ENCODE measurements at places on chromosomes 6 and 20.

DNA sequence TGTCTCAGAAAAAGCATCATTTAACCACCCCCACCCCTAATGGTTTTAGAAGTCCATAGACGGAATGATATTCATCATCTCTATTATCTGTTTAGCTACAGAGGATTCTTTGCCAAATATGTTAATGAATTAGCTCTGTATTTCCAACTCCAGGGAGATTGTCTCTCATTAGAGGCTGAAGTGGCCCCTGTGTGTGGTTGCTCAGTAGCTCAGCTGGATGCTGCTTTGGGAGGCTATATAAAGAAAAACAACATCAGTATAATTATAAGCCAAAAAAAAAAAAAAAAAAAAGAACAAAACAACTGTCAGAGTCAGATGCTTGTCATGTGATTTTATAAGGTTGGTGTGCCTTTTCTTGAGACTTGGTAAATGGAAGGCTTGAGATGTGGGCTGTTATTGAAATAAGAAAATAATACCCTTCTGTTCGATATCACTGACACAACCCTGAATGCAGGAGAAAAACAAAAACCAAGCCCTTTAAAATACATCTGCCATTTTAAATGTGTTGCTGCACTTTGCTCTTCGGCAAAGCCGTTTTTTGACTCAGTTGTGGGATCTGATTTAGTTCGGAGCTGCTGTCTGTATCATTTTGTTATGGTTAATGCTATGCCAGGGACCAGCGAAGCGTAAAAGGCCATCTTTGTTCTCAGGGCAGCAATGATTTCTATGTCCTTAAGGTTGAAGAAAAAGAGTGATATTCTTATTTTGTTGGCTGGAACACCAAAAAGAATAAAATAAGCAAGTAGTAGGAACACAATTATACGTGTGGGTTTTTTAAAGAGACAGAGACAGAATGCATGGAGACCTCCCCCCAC, 422.6 kb downstream of the QKI start:
- no peak for DNase-seq

DNA sequence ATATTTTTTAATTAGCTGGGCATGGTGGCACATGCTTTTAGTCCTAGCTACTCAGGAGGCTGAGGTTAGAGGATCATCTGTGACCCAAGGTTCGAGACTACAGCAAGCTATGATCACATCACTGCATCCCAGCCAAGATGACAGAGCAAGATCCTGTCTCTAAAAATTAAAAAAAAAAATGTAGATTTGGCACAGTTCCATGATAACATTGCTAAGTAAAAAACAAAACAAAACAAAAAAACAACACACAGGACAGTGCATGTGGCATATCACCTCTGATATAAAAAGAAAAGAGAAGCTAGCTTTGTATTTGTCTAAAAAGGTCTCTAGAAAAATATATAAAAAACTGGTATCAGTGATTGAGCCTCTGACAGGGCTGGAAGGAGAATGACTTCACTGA, 24.6 kb downstream of the RNF24 start:
- no peak for DNase-seq

DNA sequence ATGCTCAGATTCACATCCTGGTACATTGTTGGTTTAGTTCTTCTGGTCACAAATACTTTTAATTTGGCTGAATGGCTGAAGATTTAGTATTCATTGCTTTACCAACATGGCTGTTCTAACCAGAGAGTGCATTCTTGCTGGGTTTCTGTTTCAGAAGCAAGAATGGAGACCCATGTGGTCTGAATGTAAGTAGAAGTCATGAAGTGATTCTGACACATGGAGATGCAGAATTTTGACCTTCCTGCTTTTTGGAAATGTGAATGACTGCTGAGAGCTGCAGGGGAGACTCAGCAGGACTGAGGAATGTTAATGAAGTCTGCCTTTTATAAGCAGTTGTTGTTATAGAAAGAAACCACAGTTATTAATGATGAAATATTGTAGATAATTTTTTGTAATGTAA, 576.1 kb upstream of the MARCKS start:
- DNase-seq: no peak

- no peak for DNase-seq
Measured at GRCh38 chr20:42920776-42921175, 268.9 kb downstream of the PTPRT start.

- DNase-seq: no peak
Measured at GRCh38 chr6:55208478-55209458, 34.5 kb downstream of the HCRTR2 start.

DNA sequence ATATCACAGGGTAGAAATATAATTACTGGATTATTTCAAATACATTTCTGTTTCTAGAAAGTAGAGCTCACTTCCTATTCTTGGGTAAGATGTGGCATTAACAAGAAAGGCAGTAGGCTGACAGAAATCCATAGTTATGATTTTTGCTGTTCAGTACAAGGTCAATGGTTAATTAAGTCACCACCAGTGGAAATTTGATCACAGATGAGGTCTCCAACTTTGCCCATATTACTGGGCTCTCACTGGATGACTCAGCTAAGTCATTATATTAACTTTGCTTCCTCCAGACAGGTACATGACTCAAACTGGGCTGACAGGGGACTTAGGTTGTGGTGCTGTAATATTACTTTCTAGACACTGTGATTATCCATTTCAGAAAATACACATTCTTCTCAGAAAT, 212.4 kb downstream of the GRIK2 start:
- no peak for DNase-seq

DNA sequence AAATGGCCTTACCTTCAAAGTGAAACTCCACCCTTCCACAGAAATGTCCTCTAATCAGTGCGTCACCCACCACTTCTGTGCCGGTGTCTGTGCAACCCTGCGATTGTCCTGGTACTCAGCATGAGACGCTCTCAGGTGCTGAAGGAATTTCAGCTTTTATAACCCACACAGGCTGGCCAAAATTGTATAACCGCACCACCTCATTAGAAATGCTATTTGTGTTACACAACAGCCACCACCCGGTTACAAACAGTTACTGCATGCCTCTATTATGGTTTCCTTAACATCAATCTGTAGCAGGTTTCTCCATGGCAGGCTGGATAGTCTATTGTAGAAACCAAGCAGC, 51.5 kb downstream of the SLC23A2 start:
- peak; percentile 19 for DNase-seq

GRCh38 chr6:394641-395289, 3.2 kb downstream of the IRF4 start:
- DNase-seq: no peak

DNA sequence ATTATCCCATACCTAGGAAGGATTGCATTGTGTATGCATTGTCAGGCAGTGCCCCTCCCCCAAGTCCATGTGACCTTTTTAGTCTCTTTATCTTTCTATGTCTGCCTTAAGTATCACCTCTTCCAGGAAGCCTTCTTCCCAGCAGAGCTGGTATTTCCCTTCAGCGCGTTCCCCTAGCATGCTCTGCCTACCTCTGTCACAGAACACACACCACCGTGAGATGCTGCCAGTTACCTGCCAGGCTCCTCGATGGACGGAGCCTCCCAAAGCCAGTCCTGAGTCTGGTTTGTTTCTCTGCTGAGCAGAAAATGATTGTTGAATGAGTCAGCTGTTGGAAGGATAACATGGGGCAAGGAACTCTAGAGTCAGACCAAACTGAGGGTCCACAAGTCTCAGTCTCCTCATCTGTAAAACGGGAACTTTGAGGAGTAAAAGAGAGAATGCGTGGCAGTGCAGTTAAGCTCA, 11.3 kb upstream of the ZNF335 start:
- DNase-seq: no peak

GRCh38 chr20:57048027-57048869, 218.2 kb downstream of the BMP7 start:
- peak; percentile 26 for DNase-seq

GRCh38 chr6:116556814-116557415, 3.4 kb downstream of the CALHM4 start:
- DNase-seq: no peak

DNA sequence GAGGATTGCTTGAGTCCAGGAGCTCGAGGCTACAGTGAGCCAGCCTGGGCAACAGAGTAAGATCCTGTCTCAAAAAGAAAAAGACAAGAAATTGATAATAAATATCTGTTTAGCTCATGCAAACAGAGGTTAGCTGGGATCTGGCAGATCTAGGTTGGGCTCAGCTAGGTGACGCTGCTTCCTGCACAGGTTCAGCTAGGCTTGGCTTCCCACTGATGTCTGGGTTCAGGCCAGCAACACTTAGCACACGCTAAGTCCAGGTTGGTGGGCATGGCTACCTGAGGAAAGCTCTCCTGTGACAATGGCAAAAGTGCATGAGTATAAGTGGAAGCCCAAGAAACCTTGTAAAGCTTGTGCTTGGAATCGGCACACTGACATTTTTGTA, 48.7 kb downstream of the RIN2 start:
- DNase-seq: no peak

- peak; percentile 52 for DNase-seq
Measured at GRCh38 chr6:166105341-166106075, 62.1 kb downstream of the TBXT start.

DNA sequence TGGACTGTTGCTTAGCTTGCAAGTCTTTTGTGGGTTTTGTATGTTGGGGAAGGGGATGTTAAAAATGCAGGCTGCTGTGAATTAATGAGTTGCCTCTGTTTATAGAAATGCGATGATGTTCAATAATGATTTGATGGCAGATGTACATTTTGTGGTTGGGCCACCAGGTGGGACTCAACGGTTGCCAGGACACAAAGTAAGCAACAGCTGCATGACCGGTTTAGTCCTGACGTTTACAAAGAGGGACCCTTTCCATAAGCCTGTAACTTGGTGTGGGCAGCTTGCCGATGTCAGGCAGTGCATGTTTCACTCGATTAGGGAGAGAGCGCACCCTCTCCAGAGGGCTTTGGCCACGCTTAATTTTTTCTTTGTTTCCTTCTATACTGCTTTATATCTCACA, 1.3 kb downstream of the BTBD3 start:
- no peak for DNase-seq

GRCh38 chr6:20653085-20653479, 118.8 kb downstream of the CDKAL1 start:
- no peak for DNase-seq

DNA sequence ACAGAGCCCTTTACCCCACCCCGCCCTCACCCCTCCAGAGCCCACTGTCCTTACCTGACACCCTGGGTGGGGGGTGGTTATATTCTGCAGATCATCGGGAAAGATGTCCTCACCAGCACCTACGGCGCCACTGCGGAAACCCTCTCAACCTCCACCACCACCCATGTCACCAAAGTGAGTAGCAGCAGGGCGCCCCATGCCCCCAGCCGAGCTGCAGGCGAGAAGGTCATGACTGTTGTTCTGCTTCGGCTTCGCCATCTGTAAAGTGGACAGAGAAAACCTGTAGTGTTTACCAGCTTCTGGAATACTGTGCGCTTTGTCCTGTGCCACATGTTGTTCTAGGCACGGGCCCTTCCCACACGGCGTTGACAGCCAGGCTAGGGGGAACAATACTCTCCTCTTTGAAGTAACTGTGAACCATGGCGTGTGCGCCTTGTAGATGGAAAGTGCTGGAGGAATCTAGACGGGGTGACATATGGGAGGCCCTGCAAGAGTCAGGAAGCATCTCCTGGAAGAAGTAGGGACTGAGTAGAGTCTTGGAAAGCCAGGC, 16.5 kb upstream of the AAR2 start:
- no peak for DNase-seq

DNA sequence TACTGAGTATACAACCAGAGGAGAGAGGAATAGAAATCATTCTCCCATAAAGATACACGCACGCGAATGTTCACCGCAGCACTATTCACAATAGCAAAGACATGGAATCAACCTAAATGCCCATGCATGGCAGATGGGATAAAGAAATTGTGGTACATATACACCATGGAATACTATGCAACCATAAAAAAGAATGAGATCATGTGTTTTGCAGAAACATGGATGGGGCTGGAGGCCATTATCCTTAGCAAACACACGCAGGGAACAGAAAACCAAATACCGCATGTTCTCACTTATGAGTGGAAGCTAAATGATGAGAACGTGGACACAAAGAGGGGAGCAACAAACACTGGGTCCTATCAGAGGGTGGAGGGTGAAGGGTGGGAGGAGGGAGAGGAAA, 3.4 kb downstream of the SERPINB6 start:
- no peak for DNase-seq

DNA sequence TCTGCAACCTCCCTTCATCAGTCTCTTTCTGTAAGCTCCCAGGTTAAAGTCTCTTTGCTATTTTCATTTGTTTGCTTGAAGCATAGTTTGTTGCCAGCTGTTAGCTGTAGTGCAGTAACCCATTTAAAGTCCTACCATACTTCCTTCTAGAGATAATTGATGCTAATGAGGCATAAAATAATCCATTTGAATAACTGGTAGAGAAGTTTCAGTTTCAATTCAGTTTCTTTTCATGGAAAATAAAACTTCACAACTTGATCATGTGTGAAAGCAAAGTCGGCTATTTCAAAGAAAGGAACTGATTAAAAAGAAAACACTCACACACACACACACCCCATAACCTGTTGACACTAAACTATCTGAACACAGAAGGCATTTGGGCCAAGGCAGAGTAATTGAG, 68.5 kb upstream of the TENT5A start:
- no peak for DNase-seq

- no peak for DNase-seq
Measured at GRCh38 chr6:42389736-42390135, 62.0 kb downstream of the TRERF1 start.

DNA sequence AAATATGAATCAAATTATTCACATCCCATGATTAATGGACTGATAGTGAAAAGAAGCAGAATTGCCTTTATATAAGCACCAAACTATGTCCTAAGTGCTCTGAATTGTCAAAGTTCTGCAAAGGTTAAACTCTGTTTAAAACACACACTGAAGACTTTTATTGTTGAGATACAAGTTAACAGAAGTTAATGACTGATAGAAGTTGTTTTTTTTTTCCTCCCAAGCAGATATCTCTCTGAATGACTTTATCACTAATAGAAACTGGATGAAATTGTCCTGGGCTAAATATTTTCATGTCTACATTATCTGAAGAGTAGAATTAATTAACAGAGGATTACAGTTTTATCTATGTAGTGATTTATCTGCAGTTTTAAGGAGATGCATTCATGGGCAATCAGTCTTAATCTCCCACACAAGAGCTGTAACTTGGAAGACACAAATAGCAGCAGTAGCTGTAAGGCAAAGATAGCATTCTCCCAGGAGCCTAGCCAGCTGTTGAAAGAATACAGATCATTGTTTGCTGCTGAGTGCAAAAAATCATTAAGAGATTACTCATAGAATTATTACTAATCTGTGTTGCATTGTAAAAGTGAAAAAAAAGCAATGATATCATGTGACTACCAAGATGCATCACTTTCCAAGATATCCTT, 49.9 kb downstream of the BMP5 start:
- no peak for DNase-seq

GRCh38 chr6:43089467-43089866, 13.4 kb downstream of the PTK7 start:
- no peak for DNase-seq

DNA sequence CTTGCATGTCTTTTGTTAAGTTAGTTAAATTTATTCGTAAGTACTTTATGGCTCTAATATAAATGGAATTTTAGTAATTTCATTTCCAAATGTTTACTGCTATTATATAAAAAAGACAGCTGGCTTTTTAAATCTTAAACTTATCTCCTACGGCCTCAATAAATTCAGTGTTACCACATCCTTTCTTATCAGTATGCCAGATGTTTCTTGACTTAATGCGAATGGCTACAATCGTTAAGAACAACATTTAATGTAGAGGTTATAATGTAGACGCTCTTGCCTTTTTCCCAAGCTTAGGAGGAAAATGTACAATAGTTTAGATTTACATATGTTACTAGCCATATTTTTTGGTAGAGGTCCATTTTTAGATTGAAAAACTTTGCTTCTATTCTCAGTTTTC, 659.4 kb downstream of the TENT5A start:
- no peak for DNase-seq

GRCh38 chr6:90701146-90701781, 114.4 kb upstream of the MAP3K7 start:
- peak; percentile 32 for DNase-seq

GRCh38 chr6:47344022-47344421, 34.3 kb upstream of the TNFRSF21 start:
- DNase-seq: no peak
